Amniotic epithelial cell (primary cell): ENCODE measurements at places on chromosomes 12 and 14.

DNA sequence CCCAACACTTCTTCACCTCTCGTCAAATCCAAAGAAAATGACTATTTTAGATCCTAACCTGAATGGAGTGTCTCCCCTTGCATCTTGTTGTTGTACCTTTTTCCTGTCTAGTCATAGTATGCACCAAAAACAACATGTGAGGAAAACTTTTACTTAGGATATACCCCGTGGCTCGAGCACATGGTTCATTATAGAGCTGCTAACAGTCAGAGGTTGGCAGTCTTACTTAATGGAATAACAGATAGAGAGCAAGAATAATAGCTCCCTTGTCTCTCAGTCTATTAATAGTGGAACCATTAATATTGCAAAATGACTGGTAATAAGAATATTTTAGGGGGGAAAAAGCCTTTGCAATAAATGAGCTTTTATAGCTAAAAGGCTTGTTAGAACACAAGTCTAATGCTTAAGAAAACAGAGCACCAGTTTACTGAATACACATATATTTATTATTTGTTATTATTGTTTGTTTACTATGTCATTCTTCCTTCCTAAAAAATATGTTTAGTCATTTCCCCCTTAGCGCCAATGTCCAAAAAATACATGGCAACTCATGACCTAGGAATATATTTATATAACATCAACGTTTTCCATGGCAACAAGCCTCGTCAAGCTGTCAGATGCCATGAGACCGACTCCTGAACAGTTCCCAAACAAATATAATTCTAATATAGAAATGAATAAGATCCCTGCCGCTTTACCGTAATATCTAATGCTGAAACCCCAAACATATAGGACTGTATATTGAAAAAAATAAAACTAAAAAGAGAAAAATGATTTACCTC, 592.4 kb downstream of the SOX5 start:
- DNase-seq: no peak

DNA sequence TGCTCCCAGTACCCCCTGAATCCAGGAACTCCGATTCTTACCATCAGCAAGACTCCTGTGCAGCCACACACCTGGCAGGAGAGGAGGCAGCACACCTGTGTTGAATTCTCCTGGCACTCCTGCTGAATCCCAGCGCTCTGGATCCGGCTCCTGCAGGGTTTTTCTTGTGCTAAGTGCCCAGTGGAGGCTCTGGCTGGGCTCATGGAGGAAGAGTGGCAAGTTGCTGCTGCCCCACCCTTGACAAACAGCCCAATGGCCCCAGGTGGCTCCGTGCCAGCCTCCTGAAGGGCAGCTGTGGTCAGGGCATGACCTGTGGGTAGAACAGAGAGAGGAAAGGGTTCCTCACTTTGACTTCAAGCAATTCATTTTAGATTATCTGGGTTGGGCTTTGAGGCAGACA, 20.0 kb downstream of the CRACR2A start:
- DNase-seq: no peak

DNA sequence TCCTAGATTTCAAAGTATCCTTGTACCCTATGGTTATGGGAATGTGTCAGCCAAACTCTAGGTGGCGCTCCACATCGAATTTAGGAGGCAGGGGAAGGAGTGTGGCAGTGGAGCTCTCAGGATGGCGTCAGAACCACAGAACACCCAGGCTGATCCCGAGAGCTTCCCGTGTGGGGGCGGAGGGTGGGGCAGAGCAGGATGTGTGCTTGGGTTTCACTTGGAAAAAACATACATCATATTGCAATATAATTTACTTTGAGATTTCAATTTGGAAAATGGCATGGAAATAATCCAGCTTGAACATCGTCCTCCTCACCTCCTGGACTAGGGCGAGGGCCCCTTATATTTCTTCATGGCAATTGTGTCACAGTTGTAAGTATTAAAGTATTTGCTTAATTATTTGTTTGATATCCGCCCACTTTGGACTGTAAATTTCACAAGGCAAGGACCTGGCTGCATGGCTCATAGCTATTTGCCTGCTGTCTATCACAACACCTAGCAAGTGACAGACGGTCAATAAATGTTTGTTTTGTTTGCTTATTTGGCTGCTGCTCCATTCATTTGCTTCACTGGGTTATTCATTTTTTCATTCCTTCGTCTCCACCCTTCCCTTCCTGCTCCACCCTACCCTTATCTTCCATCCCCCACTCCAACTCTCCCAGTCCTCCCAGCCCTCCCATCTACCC, 221.5 kb upstream of the HMGA2 start:
- DNase-seq: peak; percentile 93

- peak; percentile 41 for DNase-seq
Measured at GRCh38 chr12:83823386-83824045, 1089.1 kb downstream of the SLC6A15 start.

DNA sequence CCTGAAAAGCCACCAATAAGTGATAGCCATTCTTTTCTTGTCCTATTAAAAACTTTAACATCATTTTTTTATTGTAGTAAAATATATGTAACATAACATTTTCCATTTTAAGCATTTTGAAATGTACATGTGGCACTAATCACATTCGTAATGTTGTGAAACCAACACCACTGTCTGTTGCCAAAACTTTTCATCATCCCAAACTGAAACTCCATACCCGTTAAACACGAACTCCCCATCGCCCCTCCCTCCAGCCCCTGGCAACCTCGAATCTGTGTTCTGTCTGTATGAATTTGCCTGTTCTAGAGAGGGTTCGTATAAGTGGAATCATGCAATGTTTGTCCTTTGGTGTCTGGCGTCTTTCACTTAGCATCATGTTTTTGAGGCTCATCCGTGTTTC, 75.9 kb downstream of the CCDC92 start:
- no peak for DNase-seq

DNA sequence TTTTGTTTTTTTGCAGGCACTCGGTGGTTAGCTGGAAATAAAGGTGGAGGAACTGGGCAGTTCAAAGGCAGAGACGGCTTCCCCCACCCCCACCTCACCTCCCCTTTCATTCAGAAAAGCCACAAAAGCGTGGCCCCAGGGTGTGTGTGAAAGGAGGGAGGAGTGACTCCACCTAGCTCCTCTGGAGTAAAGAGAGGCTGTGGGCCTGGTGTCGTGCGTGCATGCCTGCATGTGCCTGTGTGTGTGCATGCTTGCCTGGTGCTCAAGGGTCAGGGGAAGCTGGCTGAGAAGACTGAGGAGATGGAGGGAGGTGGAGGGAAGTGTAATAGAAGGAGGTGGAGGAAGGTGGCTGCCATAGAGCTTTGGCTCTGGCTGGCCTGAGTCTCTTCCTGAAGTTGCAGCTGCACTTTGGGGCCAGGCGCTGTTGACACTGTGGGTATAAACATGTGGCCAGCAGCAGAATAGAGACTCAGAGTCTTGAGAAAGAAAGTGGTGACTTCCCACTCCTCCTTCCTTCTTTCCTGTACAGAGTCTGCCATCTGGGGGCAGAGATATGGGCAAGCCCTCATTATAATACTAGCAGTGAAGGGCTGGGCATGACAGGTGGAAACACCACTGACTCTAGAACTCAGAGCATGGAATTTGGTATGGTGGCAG, 36.9 kb upstream of the SINHCAF start:
- no peak for DNase-seq

DNA sequence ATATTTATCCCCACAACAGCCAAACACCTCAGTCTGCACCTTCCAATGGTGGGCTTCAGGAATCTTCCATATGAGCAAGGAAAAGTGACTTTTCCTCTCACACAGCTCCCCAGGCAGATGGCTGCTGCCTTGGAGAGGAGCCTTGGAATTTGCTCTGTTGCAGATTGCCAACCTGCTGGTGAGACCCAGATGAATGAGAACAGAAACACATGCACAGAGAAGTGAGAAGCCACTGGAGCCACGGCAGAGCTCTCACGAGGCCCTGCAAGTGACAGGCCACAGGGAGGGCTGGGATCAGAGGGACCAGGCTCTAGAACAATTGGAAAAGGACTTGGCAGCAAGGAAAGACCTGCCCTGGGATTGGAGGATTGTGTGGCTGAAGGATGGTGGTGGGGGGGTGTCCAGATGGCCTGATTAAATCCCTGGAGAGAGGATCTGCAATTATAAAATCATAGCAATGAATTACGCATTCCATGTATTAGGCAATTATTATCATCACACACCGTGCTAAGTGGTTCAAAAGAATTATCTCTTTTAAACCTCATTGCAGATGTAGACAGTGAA, 84.9 kb upstream of the PWP1 start:
- DNase-seq: no peak

DNA sequence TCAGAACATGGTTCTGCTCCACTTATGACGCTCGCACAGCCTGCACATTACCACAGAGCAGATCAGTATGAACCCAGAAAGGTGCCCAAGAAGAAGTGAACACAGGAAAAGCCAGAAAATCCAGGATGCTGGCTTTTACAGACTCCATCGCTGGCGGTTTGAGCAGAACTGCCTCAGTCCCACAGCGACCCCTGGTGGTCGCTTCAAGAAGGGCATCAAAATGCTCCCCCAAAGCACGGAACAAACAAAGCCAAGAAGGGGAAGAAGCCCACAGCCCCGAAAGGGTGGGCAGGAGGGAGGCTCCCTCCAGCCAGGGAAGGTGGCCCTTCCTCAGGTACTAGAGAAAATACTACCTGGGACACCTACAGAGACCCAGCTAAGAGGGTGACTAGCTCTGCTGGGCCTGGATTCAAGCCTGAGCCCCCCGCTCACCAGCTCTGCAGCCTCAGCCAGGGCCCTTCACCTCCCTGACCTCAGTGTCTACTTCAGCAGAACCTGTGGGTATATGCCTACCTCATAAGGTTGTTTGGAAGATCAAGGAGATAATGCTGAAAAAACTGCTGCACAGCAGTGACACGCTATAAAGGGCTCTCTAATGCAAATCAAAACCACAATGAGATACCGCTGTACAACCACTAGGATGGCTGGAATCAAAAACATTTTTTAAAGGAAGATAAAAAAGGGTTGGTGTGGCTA, 98.1 kb downstream of the NCOR2 start:
- DNase-seq: no peak

GRCh38 chr12:102061096-102061559, 663 bp downstream of the WASHC3 start:
- peak; percentile 17 for DNase-seq

DNA sequence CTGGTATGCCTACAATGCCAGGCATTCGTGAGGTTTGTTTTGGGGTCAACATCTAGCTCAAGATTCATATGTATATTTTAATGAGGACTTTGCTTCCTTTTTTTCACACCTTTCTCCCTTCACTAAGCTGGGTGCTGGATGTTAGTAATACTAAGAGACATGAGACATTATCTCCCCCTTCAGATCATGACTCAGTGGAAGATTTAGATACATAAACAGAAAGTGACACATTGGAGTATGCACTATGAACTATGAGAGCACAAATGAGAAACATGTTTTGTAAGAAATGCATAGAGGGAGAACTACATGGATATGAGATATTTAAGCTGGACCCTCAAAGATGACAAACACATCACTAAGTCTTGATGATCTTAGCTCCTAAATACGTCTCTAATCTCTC, 286.3 kb downstream of the RPAP3 start:
- peak; percentile 84 for DNase-seq

DNA sequence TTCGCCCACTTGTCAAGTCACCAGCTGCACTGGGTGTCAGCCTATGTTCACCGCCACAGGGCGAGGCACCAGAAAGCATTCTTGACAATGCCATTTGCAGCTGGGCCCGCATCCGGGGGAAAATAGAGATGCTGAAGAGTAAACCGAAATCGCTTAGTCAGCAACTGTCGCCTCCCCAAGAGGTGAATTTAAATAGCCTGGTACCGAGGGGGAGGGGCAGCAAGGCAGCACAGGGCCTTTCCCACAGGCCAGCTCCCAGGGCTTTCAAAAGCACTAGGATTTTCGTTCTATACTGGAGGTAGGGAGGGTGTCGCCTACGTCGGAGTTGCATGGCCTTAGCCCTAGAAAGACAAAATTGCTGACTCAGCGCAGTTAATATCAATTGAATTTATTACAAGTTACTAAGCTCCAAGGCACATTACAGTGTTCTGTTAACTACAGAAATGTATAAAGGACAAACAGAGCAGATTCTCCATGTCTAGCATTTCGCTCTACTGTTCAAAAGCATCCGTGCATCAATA, 4.3 kb downstream of the IRF2BPL start:
- peak; percentile 43 for DNase-seq

DNA sequence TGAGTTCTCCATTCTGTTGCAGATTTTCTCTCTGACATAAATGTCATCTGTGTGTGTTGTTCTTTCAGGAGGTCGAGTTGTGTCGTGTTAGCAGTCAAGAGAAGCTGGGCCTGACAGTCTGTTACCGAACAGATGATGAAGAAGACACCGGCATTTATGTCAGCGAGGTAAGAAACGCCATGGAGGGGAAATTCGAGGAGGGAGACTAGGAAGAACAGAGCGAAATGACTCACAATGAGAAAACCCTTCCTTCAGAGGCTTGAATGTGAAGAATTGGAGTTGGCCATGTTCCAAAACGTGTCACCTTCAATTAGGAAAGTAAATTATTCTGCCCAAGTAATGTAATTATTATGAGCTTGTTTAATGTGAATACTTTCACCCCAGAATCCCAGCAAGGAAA, 364.5 kb downstream of the PDZRN4 start:
- DNase-seq: no peak

DNA sequence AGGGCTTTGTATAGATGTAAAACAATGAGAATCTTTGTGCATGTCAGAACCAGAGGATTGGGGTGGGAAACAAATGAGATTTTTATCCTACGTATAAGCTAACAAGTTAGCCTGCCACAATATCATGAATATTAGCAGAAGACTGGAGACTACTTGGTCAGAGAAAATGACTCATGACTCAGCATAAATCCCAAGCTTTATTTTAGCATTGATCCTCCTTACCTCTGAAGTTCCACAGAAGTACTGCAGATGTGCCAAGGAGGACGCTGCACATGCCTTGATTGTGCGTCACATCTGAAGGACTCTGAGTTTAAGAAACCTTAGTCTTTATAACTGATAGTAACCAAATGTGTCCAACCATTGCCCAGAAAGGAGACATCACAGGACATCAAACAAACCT, 234.0 kb upstream of the RPL10L start:
- DNase-seq: no peak

- no peak for DNase-seq
Measured at GRCh38 chr12:94190623-94191022, 42.2 kb downstream of the PLXNC1 start.
